GM20000 (cell line): ENCODE measurements at places on chromosomes 12 and 14.

- DNase-seq: peak; percentile 61
Measured at GRCh38 chr14:70189456-70190077, 816 bp upstream of the SLC8A3 start.

DNA sequence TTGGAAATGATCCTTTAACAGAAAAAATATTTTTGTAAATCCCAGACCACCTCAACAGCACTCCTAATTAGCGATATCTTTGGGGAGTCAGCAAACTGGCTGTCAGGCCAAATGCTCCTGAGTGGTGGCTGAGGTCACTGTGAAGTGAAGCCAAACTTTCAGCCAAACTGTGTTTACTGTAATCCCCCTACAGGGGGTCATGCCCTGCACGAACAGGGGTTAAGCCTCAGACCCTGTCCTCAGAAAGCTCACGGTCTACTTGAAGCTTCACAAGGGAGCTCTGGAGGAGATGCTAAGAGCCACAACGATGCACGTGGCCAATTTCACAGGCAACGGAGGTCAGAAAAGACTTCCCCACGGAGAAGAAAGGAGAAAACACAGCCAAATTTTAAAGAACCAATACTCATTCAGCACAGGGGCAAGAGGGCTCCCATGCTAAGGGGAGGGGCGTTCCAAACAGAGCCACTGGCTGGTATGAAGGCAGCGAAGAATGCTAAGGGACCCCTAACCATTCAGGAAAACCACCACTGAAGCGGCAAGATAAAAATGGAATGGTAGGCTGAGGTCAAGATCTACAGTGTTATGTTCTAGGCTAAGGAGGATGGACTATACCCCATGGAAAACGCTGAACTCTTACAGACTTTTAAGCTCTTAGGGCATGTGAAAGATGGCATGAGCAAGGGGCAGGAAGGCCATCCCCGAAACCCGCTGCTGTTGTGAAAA lies 105.4 kb downstream of the ITPR2 start:
- DNase-seq: no peak

DNA sequence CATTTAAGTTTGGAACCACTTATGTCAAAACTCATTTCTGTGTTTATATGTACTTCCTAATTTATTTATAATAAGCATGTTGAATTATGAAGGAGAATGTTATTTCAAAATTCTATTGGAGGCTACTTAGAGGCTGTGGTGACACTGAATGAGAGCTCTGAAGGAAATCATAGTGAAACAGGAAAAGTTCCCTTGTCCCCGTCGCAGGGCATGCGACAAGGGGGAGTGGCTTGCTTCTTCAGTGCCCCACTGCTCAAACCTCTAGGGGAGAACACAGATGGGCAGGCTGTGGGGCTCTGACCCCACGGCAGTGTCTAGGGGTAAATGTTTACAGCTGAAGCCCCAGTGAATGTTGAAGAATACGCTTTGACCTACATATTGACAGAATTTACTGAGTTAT lies 261.9 kb downstream of the RAD51B start:
- DNase-seq: no peak

GRCh38 chr12:7151532-7151931 lies 21.4 kb downstream of the CLSTN3 start:
- DNase-seq: no peak

- no peak for DNase-seq
Measured at GRCh38 chr12:94889445-94890210, 113.9 kb downstream of the NDUFA12 start.
